ENCODE measurements at places on chromosomes 11 and 22.
A peak's percentile ranks its signal among the peaks of the same experiment; 100 is the strongest.

DNA sequence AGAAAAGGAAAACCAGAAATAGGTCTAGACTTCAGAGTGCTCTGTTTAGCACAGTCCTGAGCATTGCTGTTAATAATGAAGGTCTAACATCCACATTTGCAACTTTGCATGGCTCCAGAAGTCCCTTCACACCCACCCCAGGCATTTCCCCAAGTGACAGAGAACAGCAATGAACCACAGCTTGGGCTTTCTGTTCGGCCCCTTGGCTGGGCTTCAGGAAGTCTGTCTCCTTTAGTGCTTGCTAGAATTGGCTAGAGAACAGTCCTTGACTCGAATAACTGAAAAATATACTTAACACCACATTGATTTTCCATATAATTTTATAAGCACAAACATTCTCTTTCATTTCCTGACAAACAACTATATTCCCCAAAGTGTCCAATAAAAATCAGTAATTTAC lies 29.3 kb upstream of the TENM4 start:
- no peak for DNase-seq

DNA sequence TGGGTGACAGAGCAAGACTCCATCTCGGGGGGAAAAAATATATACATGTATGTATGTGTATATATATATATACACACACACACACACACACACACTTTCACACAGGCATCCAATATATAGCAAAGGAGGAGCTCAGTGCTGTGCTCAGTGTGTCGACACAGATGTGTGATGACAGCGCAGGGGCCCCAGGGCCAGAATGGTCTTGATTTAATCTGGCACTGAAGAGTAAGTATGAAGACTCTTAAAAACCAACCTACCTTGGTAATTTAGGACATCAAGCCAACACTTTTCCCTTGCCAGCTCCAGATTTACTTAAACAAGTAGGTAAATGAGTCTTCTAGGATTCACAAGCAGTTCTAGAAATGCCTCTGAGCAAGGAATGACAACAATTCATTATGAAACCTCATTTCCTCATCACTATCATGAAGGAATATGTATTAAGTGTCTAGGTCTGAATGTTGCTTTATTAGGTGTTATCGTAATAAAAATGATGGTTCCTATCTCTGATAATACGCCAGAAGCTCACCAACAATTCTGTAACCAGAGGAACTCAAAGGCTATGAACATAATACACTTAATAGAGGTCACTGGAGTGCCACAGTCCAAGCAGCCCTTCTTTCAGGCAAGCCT lies 71.5 kb downstream of the SGSM3 start:
- DNase-seq: no peak

GRCh38 chr11:26963764-26964163 lies 30.1 kb upstream of the FIBIN start:
- no peak for DNase-seq

DNA sequence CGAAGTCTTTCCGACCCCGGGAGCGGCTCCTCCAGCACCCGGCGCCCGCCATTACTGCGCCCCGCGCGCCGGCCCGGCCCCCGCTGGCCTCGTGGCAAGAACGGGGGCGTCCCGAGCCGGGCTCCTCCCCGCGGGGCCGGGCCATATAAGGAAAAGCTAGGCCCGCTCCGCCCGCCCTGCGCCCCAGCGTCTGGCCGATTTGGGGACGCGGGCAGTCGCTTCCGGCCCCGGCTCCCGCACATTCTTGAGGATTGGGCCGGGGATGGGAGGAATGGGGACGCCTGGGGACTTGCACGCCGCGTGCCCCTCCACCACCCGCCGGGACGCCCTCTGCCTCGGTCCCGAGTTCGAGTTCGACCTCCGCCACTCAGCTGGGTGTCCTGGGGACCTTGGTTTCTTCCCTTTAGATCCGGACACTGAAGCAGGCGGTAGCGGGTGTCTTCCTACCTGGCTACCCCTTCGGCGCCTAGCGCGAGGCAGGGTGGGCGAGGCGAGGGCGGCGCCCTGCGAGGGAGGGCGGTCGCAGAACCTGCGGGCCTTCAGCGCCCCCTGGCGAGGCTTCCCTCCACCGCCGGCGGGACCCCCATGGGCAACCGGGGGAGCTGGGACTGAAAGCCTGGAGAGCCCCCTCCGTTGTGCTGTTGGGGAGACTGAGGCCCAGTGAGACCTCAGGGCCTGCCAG lies 3.8 kb downstream of the SMTN start:
- peak; percentile 64 for DNase-seq

- DNase-seq: peak; percentile 61
These were observed 5.8 kb upstream of the PAMR1 start for GRCh38 chr11:35531246-35531645.

- no peak for DNase-seq
These were observed 3.6 kb downstream of the MMP1 start for GRCh38 chr11:102794382-102794781.

- peak; percentile 70 for DNase-seq
These were observed 7.2 kb downstream of the DDX10 start for GRCh38 chr11:108672113-108672512.

GRCh38 chr11:67572747-67573419 lies 10.7 kb upstream of the GSTP1 start:
- DNase-seq: peak; percentile 16

- no peak for DNase-seq
These were observed 32.4 kb downstream of the CREB3L1 start for GRCh38 chr11:46309814-46310259.
